ENCODE measurements at places on chromosomes 5 and 9.

DNA sequence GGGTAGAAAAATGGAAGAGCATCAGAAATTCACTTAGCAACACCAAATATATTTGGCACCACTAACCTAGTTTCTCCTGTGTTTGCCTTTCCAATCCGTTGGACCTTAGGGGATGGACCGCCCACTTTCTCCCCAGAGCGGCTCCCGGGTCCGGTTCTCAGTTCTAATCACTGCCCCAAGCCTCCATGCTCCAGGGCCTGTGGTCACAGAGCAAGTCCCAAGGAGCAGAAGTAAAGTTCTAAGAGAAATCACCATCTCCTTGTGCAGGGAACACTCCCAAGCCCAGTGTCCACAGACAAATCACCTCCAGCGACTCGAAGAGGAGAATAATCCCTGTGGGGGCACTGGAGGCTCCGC, 728 bp upstream of the SLC1A1 start:
- DNase-seq: no peak

GRCh38 chr5:7473668-7474215, 77.8 kb downstream of the ADCY2 start:
- no peak for DNase-seq

- DNase-seq: no peak
Measured at GRCh38 chr9:120837921-120838320, 4.8 kb downstream of the PSMD5 start.

- no peak for DNase-seq
Measured at GRCh38 chr9:70642341-70642740, 227.9 kb upstream of the KLF9 start.

GRCh38 chr9:90900130-90900529, 98.5 kb downstream of the SYK start:
- DNase-seq: no peak

GRCh38 chr9:81103597-81104471, 585.5 kb downstream of the TLE1 start:
- no peak for DNase-seq

DNA sequence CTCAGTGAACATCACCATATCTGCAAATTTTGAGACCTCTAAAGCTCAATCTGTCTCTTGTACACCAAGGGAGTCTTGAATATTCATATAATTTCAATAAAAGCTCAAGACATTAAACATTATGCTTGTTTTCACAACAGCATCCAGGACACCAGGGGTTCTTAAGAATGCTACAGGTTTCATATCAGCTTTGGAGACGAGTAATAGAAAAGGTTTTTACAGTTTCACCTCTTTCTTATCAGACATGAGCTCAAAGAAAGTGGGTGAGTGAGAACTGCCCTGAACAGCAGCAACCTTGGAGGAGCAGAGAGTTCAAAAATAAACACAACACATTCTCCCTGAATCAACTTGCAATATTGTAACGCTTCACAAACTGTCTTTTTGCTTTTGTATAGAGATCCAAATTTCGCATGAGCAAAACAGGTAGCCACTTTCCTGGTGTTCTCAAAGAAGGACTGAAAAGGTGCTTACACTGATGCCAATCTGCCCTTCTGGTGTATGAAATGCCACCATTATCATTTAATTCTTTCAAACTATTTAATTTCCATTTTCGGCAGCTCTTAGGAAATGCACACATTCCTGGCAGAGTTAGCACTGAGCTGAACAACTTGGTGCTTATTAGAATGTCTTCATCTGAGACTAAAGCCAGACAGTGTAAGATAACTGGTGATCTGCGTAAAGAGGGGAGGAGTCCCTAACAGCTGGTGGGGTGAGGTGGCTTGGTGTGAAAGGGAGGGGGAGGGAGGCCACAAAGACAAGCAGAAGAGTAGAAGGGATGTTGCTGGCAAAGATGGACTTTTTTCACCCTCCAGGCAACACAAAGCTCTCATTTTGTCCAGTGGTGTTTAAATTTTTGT, 535.3 kb downstream of the PDE4D start:
- DNase-seq: peak; percentile 85

GRCh38 chr9:124125651-124125977, 114.0 kb downstream of the LHX2 start:
- no peak for DNase-seq

GRCh38 chr5:31554552-31554951, 22.5 kb downstream of the C5orf22 start:
- DNase-seq: no peak

- no peak for DNase-seq
Measured at GRCh38 chr5:28012538-28012937, 974.2 kb upstream of the CDH9 start.

GRCh38 chr9:129558551-129559505, 62.1 kb downstream of the C9orf50 start:
- no peak for DNase-seq

DNA sequence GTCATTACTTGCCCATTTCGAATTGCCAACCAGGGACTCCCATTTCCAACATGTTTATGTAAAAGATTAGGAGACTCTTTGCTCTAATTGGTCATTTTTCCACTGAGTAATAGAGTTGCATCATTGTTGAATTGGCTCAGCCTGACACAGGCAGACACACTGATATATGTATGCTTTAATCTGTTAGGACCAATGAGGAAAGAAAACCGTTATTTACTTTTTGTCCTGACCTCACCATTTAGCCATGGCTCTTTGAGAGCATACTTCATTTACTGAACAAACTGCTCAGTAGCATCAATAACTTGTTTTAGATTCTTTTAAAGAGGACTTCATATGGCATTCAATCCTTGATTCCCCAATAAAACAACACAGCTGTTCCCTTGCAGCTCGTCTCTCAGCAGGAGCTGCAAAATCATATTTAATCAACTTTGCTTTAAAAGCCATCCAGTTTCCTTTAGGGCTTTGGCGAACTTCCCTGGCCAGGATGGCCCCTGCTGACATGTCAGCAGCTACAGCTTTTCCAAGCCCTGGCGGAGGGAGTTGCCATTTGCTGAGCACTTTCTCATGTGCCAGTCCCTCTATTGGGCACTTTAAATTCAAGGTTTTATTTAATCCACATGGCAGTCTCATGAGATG, 251.5 kb upstream of the TNC start:
- DNase-seq: peak; percentile 66

DNA sequence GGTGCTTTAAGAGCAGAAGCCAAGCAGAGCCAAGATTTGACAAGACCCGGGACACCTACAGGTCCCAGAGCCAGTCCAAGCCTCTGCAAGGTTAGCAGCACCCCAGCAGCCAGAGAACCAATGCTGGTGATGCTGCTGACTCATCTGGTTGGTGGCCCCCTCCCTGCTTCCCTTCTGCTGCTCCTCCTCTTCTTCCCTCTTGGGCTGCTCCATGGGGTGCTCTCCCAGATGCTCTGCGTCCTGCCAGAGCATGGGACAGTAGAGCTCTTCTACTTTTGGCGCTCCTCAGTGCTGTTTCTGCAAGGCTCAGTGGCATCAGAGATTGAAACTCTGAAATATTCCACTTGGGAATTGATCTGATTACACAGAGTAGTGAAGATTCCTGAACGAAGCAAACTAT, 76.1 kb upstream of the SAP30L start:
- DNase-seq: peak; percentile 51

GRCh38 chr9:137772281-137772873, 105.2 kb upstream of the CACNA1B start:
- no peak for DNase-seq

DNA sequence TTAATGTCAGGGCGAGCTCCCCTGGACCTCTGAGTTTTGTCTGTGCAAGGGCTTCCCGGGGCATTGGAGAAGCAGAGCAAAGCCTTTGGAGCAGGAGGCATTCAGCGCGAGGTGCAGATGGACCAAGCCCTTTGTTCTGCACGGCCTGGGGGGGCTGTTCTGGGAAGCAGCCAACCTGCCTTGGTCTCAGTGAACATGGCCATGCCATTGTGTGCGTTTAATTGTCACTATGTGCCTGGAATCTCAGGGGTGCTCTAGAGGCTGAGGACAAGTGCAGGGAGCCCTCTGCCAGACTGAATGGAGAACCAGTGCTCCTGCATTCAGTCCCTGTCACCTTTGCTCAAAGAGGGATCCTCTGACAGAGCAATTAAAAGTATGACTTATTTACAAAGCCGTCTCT, 329.4 kb downstream of the IRX1 start:
- no peak for DNase-seq

GRCh38 chr5:153985498-153985897, 53.2 kb downstream of the FAM114A2 start:
- no peak for DNase-seq

- DNase-seq: peak; percentile 31
Measured at GRCh38 chr5:124436294-124436693, 310.1 kb downstream of the ZNF608 start.

DNA sequence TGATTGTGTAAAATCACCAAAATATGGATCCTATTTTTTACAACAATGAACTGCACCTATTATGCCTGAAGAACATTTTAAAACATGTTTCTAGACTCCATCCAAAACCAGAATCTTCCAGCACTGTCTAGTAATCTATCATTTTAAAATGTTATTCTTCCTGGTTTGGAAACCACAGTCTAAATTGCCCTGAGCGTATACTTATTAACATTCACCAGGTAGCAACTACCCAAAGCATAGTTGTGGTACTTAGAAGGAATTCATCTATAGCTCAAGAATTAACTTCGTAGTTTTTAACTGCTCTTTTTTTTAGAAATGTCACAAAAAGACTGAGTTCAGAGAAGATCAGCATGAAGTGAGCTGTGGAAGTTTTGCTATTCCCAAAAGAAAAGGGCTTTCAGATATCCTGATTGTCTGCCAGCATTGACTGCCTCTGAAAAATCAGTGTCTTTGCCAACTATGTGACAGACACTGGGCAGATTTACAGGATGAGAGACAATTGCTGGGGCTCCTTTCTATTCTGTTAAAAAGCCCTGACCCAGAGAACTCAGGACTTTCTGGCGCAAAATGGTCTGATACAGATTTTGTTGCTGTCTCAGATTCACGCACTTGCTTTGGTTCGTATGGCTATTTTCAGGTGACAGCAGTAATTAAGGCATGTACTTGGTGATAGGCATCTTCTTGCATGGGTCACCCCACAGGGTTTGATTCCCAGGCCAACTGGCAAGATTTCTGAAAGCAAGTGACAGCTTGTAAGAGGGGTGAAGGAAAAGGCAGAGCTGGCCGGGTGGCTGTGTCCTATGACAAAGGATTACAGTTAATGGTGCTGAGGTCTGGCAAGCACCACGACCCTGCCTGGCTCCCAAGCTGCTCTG, 152.5 kb upstream of the RAI14 start:
- no peak for DNase-seq

DNA sequence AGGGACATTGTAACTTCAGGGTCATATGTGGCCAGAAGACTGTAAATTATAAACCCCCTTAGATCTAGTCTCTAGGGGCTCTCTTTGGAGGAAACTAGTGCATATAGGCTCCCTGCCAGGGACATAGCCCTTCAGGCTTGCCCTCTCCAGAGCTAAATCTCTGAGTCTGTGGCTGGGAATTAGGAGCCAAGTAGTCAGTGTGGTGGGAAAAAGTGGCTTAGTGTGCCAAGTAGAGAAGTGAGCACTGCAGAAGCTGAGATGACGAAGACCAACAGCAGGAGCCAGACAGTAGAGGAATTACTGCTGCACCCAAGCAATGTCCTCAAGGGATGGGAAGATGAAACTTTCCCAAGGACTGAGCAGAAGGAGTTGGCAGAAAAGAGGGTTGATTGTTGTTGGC, 71.2 kb downstream of the CWC27 start:
- DNase-seq: peak; percentile 35

GRCh38 chr5:35908814-35909213, 29.6 kb downstream of the CAPSL start:
- no peak for DNase-seq

DNA sequence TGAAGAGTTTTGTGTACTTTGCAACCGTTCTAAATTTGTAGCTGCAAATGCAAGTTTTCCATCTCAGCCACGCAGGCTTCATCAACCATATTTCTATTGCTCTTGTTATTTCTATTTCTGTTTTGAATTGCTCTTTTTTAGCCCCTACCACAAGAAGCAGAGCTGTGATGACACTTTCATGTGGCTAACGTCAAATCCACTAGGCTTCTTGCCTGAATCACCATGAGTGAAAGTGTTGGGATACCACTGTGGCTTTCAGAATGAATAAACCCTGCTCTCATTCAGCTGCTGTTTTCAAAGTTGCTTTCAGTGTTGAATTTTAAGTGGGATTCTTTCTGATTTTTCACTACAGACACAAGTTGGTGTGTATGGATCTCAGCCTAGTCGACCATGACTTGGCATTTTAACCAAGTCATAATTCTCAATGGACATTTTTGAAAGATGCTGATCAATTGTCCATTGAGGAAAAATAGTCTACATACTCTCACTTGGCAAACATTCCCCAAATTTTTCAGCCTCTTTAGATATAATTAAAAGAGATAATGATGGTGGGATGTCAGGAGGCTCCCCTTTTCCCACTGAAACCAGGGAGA, 41.0 kb upstream of the MTAP start:
- DNase-seq: no peak

- DNase-seq: no peak
Measured at GRCh38 chr5:131534974-131535373, 100.1 kb downstream of the RAPGEF6 start.

- DNase-seq: no peak
Measured at GRCh38 chr5:159489779-159490178, 159.5 kb upstream of the IL12B start.

DNA sequence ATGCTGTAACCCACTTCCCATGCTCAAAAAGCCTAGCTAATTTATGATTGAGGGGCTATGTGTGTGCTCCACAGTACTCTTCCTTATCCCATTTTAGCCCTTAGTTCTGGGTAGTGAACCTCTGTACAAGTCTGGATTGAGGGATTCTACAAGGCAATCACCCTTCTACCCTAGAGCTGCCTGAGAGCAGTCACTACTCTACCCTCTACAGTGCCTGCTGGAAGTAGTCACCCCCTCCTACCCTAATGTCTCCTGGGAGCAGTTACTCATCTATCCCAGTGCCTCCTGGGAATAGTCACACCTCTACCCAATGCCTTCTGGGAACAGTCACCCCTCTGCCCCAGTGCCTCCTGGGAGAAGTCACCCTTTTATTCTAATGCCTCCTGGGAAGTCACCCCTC, 150.6 kb downstream of the ATP10B start:
- no peak for DNase-seq

DNA sequence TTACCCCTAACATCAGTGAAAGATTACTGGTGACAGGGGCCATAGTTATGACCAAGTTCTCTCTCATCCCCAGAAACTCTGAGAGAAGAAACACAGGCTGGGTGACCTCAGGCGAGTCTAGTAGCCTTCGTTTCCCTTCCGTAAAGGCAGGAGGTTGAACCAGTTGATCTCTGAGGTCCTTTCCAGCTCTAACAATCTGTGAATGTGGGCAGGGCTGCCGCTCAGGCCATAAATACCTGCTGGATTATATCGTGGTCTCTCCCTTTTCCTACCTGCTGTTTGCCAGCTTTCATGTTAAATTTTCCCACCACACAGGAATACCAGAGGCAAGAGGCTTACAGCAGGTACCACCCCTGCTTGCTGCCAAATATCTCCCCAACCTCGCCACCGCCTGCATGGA, 357.5 kb downstream of the SH3GL2 start:
- no peak for DNase-seq

All from brain microvascular endothelial cell (primary cell).